ENCODE measurements at places on chromosomes 3 and 15.

DNA sequence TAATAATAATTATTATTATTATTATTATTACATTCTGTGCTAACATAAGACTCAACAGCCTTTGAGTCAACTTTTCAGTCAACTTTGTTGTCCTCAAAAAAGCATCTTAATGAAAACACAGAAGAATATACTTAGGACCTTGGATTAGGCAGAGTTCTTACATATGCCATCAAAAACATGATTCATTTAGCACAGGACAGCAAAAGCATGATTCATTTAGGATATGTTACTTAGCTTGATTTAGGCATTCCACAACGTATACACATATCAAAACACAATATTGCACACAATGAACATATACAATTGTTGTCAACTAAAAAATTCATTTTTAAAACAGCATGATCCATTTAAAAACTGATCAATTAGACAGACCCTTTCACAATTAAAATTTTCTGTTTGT is 213.0 kb downstream of the FMN1 start:
- DNase-seq, result no peak

- no peak for DNase-seq
These were observed 91.5 kb upstream of the RAP2B start for GRCh38 chr3:153070511-153070868.

- DNase-seq, result no peak
These were observed 15.0 kb upstream of the SRP14 start for GRCh38 chr15:40053831-40054604.

GRCh38 chr3:141152801-141153678 is 78.6 kb upstream of the PXYLP1 start:
- DNase-seq, result no peak

GRCh38 chr3:194130807-194131589 is 5.0 kb upstream of the HES1 start:
- DNase-seq, result peak; percentile 90

DNA sequence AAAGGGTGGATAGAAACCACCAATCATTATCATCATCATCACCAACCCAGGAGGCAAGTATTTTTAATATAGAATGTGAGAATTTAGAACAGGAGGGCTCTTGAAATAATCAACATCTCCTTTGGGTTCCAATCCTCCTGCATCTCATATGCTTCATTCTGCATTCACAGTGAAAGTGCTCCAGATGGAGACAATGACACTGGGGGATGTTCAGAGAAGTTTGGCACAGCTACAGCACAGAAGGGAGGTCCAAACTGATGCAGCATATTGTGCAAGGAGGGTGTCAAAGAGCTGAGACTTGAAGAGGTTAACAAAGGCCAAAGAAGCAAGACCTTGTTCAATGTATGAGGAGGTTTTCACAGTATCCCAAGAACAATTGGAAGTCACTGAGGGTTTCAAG is 767.1 kb downstream of the NTRK3 start:
- no peak for DNase-seq

DNA sequence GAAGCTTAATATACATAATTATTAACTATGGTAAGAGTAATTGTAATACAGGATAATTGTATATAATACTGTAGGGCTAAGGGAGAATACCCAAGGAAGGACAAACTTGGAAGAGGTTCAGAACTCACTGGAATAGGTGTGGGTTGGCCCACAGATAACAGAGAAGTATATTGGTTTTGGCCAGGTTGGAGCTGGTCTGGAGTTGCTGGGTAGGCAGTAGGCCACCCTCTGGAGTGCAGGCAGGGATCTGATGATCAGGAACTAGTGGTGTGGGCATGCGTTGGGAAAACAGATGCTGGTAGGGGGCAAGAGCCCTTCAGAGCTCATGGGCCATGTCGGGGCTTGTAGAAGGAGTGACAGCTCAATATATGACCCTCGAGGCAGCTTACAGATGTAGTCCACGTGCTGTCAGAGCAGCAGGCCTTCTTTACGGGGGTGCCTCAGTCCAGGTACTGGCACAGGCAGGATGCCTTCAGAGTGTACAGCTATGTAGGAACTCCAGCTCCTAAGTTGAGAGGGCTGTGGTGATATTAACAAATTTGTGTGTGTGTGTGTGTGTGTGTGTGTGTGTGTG is 12.4 kb downstream of the IREB2 start:
- no peak for DNase-seq

Measured in astrocyte of the hippocampus (primary cell).